Suppressor macrophage (primary cell): ENCODE measurements at places on chromosomes 6 and 20.

GRCh38 chr6:161265554-161265953 is 8.3 kb downstream of the AGPAT4 start:
- no peak for DNase-seq

DNA sequence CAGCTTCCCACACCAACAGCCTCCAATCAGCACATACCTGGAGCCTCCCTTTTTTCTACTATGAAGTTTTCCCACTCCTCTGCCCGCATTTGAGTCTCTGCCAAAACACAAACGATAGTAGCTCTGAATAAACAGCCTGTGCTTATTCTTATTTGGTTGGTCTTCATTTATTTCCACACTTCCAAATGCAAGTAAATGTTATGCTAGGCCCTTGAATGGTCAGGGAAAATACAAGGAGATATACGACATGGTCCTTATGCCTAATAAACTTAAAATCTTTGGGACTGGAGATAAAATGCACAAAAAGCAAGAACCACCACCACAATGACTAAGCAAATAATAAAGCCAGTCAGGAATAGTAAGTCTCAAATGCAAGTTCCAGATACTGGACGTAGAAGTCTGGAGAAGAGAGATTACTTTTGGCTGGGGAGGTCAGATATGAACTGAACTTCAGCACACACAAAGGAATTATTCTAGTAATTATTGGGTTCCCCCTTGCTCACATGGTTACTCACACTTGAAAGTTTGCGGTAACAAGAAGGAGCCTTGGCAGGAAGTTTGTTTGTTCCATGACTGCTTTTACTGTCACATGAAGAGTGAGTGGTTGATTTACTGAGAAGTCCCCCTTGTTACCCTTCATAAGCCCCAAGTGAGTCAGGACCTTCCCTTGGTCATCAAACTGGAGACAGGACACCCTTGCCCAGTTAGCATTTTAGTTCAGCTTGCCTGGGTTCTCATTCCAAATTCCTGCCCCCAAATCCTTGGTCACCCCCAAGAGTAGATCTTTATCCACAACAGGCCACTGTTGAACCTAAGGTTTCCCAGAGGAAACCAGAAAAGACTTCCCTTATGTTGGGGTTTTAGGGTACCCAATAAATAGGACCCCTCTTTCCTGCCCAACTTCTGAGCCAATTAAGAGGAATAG is 511.2 kb upstream of the JARID2 start:
- peak; percentile 86 for DNase-seq

GRCh38 chr6:167141667-167142432 is 15.9 kb downstream of the GPR31 start:
- peak; percentile 43 for DNase-seq

DNA sequence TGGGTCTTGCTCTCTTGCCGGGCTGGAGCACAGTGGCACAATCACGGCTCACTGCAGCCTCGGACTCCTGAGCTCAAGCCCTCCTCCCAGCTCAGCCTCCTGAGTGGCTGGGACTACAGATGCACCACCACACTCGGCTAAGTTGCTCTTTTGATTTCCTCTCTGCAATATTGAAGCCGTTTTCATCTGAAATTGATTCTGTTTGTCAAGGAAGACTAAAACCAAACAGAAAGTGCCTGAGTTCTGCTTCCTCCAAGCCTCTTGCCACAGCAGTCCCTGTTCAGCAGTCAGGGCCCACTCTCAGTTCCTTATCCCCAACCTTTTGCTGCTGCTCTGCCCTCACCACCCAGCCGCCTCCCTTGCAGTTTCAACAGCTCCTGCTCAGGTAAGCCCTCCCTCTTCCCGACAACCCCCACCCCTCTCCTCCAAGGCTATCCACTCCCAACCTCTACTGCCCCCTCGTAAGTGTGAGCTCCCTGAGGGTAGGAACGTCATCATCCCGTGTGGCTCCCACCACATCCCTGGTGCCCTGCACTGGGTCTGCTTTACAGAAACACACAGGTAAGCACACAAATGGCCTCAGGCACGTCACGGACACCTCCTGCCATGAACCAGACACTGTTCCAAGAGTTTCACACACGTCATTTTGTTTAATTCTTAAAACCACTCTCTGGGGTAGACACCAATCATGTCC is 70.7 kb upstream of the TAB2 start:
- peak; percentile 87 for DNase-seq

GRCh38 chr6:135935941-135936601 is 84.6 kb downstream of the PDE7B start:
- no peak for DNase-seq
